ENCODE measurements at places on chromosomes 16 and 17. TPM values are rescaled to one million over a fixed set of nuclear protein-coding genes. Genes with fewer than 3 reads are reported as not detected.

The KRT33B gene
- not detected for total RNA-seq

The CLDN6 gene
- 563 TPM for total RNA-seq

The NPIPA2 gene
- total RNA-seq = 18.5 TPM

The SLC16A13 gene
- total RNA-seq = 19.6 TPM

The CDRT15 gene
- total RNA-seq = not detected

The C1QL1 gene
- total RNA-seq = 37.0 TPM

The KCNJ16 gene
- total RNA-seq = 16.6 TPM

The ARHGDIG gene
- 6.0 TPM for total RNA-seq

The ZG16B gene
- not detected for total RNA-seq

The TMED6 gene
- total RNA-seq = 2.6 TPM

The ADAT1 gene
- 65.8 TPM for total RNA-seq

The GSG1L gene
- 0.27 TPM for total RNA-seq

The UQCRC2 gene
- 198 TPM for total RNA-seq

The CMTM1 gene
- total RNA-seq = 9.0 TPM

The SCARF1 gene
- 0.69 TPM for total RNA-seq

GRCh38 chr17:43125967-43126910, 1.1 kb upstream of the BRCA1 start:
- no peak for DNase-seq

DNA sequence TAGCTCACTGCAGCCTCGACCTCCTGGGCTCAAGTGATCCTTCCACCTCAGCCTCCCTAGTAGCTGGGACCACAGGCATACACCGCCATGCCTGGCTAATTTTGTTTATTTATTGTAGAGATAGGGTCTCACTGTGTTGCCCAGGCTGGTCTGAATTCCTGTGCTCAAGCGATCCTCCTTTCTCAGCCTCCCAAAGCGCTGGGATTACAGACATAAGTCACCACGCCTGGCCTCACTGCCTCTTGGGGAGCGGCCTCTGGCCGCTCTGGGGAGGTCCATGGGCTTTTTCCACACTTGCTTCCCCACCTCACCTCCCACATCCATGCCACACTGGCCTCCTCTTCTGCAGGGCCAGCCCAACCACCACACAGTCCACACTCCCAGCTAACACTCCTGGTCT, 18.3 kb upstream of the ADGRG3 start:
- DNase-seq = no peak

DNA sequence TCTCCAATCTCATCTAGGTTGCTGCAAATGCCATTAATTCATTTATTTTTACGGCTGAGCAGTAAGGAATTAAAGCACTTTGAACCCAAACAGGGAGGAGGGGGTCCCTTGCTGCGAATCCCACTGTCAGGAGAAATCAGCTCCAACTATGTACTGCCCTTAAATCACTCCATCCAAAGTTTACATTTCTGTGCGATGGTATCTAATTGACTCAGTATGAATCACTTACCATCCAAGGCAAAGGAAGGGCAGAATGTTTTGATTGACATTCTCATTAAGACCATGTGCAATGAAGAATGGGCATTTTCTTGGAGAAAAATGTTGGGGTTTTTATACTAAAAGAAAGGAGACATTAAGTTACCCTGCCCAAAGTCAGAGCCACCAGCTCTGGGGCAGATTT, 47.7 kb upstream of the XYLT1 start:
- DNase-seq = no peak

DNA sequence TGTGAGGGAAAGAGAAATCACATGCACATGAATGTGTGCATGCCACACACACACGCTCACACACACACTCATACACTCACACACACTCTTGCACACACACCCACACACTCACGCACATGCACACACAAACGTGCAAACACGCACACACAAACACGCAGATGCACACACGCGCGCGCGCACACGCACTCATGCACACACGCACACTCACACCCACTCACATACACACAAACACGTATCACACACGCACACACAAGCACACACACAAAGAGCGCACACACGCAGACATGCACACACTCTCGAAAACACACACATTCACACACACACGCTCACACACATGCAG, 72.2 kb downstream of the GAS7 start:
- DNase-seq = no peak

- DNase-seq = no peak
Measured at GRCh38 chr17:36921095-36921851, 16.0 kb upstream of the LHX1 start.

- DNase-seq = peak; percentile 56
Measured at GRCh38 chr17:74433421-74434121, 1.7 kb downstream of the GPRC5C start.

DNA sequence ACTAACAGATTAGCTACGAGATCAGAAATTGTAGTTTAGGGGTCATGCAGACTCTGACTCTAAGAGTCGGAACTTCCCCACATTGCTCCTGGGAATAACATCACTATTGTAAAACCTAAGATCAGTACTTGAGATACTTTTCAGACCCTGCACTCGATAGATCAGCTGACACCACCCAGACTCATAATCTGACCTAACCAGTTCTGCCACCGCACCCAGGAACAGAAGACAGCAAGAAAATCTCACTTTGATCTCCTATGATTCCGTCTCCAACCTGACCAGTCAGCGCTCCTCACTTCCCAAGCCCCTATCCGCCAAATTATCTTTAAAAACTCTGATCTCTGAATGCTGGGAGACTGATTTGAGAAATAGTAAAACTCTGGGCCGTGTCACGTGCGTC, 27.2 kb upstream of the ASGR2 start:
- no peak for DNase-seq

DNA sequence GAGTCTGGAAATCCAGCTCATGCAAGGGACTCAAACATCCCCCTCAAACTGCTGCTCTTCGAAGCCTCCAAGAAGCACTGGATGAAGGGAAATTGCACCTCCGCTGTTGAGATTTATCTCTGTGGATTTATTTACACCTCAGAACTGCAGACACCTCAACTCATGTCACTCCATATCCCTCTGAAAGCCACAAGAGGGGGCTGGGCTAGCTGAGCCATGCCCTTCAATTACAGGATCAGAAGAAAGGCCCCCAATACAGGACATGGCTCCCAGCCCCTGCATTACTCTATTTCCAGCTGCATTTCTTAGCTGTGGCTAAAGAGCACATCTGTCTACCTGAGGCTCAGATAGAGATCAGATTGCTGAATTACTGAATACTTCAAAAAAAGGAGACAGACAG, 103.1 kb upstream of the DYNLRB2 start:
- DNase-seq = no peak

DNA sequence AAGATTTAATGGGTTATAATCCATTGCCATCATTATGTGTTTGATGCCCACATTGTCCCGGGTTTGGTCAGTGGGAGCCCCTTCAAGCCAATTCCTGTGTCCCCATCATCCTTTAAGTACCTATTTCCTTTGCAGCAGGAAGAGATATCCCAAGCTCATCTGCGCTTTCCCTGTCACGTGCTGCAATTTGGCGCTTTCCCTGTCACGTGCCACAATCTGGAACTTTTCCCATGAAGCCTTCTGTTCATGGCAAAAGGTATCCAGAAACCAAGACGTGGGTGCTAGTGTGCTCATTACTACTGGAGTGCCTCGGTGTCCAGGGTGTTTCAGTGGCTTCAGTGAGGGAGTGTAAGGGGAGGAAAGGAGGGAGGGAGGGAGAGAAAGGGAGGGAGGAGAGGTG, 168.5 kb downstream of the NPIPB11 start:
- DNase-seq = no peak

DNA sequence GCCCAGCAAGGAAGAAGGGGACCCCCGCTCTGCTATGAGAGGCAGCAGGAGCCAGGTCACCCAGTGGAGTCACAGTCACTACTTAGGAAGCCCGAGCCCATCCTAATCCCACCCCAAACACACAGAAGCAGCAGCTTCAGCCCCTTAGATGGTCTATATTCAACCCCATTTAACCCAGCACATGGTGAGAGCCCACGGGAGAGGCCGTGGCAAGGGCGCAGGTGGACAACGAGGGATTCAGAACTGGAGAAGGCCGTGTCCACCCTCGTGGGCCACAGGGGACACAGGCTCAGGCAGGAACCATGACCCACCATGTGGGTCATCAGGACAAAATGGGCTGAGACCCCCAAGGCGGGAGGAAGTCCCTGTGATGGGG, 1.6 kb upstream of the TRPV3 start:
- DNase-seq = no peak

GRCh38 chr16:86396422-86396821, 113.9 kb upstream of the FOXF1 start:
- no peak for DNase-seq

GRCh38 chr16:27703121-27703520, 153.2 kb downstream of the KATNIP start:
- no peak for DNase-seq

GRCh38 chr16:59574296-59574695, 840.2 kb upstream of the GOT2 start:
- DNase-seq = no peak

DNA sequence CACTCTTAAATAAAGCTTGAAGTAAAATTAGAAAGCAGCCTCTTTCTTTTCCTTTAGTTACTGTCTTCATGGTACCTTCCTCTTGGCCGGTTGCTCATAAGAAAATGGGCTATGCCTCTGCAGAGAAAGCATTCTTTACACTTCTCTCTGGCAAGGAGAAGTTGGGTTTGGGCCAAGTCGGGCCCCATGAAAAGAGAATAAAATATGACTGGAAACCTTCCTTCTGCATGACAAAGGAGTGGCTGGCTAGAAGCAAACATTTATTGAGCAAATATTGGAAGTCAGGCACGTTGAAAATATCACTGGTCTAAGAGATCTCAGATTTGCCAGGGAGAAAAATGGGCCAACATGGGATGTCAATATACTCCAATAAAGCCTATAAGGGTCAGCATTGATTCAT, 126.1 kb downstream of the CA10 start:
- DNase-seq = no peak
